ENCODE measurements at places on chromosomes 5 and 9. TPM values are rescaled to one million over a fixed set of nuclear protein-coding genes. Genes with fewer than 3 reads are reported as not detected.

- peaks cover 3% of the 10 kb centered on the region for H3K27me3 ChIP-seq
- no peak overlapping the region for H3K27ac ChIP-seq
- no peak for DNase-seq
Measured at GRCh38 chr9:16413509-16414016, 456.9 kb downstream of the BNC2 start.

DNA sequence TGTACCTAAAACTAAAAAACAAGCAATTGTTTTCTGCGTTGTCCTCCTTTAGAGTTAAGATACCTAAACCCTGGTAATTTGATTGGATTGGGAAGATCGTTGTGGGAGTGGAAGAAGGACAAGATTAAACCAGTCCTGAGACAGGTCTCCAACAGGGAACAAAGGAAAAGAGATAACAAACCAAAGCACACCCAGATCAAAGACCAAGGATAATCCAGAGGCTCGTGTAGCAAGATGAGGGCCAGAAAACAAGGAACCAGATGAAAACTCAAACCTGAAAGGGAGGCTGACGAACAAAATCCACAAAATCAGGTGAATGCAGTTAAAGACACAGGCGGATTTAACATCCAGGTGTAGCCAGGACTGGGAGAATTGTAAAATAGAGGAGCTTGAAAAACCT lies 618.1 kb downstream of the SLCO4C1 start:
- H3K27me3 ChIP-seq: no peaks in the 10 kb centered on the region
- H3K4me1 ChIP-seq: no peaks in the 10 kb centered on the region
- H3K36me3 ChIP-seq: no peaks in the 10 kb centered on the region
- H3K4me3 ChIP-seq: no peak overlapping the region
- no peak for DNase-seq
- H3K27ac ChIP-seq: no peak overlapping the region

DNA sequence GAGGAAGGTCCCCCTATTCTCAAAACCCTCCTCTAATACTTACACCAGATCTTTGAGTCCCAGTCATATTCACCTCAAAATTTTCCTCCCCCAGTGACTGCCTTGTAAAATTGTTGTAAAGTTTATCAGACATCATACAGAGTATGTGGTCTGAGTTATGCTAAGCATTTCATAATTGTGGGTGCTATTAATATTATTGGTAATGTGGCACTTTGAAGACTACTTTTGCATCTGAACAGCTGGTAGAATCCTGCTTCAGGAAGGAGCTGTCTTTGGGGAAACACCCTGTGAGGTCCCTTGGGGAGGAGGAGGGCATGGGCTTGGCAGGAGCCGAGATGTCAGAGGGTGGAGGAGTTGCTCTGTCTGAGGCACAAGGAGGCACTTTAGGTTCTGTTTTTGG lies 164.9 kb upstream of the ZNF618 start:
- H3K27ac ChIP-seq: no peak overlapping the region
- no peak overlapping the region for H3K4me3 ChIP-seq
- H3K4me1 ChIP-seq: peaks cover 2% of the 10 kb centered on the region
- no peaks in the 10 kb centered on the region for H3K36me3 ChIP-seq
- H3K27me3 ChIP-seq: peaks cover 17% of the 10 kb centered on the region

DNA sequence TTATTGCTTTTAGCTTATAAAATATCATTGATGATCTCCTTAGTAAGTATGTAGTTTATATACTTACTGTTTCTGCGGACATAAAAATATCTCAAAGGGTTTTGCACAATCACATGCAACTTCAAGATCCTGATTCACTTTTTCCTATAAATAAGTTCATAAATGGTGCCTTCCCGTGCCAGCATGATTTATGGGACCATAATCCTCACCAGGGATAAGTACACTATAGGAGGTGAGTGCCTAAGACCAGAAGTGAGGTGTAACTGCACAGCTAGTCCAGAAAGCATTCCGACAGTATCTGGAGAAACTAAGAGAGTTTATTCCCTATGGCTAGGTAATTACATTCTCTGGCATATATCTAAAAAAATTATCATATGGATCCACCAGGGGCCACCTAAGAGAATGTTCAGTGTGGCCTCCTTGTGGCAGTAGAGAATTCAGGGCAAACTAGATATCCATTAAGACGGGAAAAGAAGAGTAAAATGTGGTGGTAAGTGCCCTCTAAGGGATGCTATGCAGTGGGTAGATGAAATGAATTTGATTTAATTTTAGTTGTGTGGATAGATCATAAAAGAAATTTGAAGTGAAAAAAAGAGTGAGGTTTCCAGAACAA lies 402.5 kb upstream of the SLC24A2 start:
- peaks cover 3% of the 10 kb centered on the region for H3K4me1 ChIP-seq
- peaks cover 42% of the 10 kb centered on the region for H3K36me3 ChIP-seq
- H3K27me3 ChIP-seq: peaks cover 4% of the 10 kb centered on the region
- H3K27ac ChIP-seq: no peak overlapping the region

DNA sequence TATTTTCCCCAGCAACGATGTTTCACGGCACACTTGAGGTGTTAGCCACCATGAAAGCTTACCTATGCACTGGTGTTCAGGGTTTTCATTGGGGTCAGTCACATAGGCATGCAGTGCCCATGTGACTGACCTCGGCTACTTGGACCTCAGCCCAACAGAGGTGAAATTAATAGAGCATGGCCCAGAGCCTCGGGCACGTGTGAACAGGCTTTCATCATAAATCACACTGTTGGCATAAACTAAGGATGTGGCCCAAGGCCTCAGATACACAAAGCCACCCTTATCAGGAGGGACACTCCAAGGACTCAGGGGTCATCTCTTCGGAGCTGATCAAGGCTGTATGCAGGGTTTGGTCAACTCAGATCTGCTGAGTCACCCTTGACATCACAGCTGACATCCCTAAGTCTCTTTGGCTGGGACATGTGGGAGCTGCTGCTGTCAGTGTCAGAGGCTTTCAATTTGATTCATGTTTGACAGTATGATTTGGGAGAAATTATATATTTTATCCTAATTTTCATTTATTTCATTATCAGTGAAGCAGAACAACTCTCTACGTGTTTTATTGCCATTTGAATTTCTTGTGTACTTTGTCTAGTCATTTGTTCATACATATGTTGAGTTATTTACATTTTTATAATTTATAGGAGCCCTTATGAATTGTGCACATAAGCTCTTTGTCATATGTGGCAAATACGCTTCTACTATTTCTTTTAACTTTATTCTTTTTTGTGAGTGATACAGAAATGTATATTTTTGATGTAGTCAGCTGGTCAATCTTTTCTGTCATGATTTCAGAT lies 59.7 kb upstream of the ANKRD33B start:
- peaks cover 2% of the 10 kb centered on the region for H3K27me3 ChIP-seq
- DNase-seq: no peak
- H3K4me1 ChIP-seq: no peaks in the 10 kb centered on the region

MPDZ gene
- total RNA-seq: not detected

- H3K36me3 ChIP-seq: no peaks in the 10 kb centered on the region
- no peak for DNase-seq
- peaks cover 4% of the 10 kb centered on the region for H3K27me3 ChIP-seq
- no peak overlapping the region for H3K27ac ChIP-seq
Measured at GRCh38 chr5:58622936-58623871, 40.3 kb downstream of the RAB3C start.

DNA sequence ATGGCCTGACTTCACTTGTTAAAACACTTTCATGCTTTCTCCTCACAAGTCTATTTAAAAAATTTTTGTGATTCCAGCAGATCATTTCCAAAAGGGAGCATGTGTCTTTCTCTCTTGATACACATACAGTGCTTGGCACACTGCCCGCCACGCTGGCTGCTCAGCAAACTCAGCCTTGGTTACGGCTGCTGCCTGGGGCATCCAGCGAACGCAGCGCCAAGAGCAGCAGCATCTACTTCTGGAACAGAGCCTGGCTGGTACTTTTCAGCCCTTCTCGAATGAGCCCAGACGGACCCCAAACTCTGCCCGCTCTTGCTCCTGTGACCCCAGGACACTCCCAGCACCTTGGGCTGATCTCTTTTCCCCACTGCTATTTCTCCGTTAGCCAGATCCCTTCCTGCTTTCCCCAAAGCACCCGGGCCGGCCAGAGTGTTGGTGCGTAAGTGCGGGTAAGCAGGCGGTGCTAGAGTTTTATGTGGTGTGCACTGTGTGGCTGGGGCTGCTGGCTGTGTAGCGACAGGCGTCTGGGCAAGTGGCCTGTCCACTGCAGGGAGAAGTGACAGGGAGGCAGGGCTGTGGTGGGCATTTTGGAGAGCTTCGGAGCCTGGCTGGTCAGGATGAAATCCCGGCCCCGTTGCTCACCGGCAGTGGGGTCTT lies 73.2 kb downstream of the SH3PXD2B start:
- peaks cover 4% of the 10 kb centered on the region for H3K27me3 ChIP-seq
- no peaks in the 10 kb centered on the region for H3K36me3 ChIP-seq
- no peak overlapping the region for H3K27ac ChIP-seq
- peaks cover 7% of the 10 kb centered on the region for H3K4me1 ChIP-seq
- no peak for DNase-seq

- no peaks in the 10 kb centered on the region for H3K27me3 ChIP-seq
- H3K36me3 ChIP-seq: no peaks in the 10 kb centered on the region
- no peak overlapping the region for H3K27ac ChIP-seq
- H3K4me3 ChIP-seq: no peak overlapping the region
- DNase-seq: no peak
Measured at GRCh38 chr9:31168161-31168560, 1216.3 kb upstream of the ACO1 start.

DNA sequence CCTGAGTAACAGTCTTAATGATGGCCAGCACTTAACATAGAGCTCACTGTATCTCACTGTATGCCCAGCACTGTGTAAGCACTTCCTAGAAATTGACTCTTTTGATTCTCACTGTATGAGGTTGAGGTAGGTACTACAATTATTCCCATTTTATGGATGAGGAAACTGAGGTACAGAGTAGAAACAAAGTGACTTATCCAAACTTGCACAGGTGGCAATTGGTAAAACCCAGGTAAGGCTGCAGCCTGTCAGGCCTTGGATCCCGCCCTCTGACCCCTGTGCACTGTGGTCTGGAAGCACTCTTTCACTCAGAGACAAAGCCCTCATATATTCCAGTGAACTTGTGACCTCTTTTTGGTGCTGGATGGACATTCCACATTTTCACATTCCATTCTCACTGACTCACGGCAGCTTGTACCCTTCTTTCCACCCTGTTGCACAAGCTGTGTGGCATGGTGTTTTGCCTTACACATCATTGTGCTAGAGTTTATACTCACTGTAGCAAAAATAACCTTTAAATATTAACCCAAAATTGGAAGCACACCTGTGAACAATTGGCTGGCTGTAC lies 21.7 kb downstream of the ANKRD55 start:
- H3K36me3 ChIP-seq: no peaks in the 10 kb centered on the region
- H3K4me1 ChIP-seq: no peaks in the 10 kb centered on the region
- H3K4me3 ChIP-seq: no peak overlapping the region
- H3K27ac ChIP-seq: no peak overlapping the region
- no peak for DNase-seq
- H3K27me3 ChIP-seq: peaks cover 2% of the 10 kb centered on the region

- H3K4me1 ChIP-seq: peaks cover 31% of the 10 kb centered on the region
- no peaks in the 10 kb centered on the region for H3K27me3 ChIP-seq
- peak overlapping the region; percentile 32 for H3K27ac ChIP-seq
- H3K36me3 ChIP-seq: peaks cover 17% of the 10 kb centered on the region
- DNase-seq: peak; percentile 46
Measured at GRCh38 chr9:127938298-127938690, 640 bp upstream of the DPM2 start.

- no peak for DNase-seq
- no peak overlapping the region for H3K27ac ChIP-seq
- no peak overlapping the region for H3K4me3 ChIP-seq
- no peaks in the 10 kb centered on the region for H3K36me3 ChIP-seq
Measured at GRCh38 chr5:18052569-18052968, 418.3 kb downstream of the TAF11L14 start.

GRCh38 chr5:73942783-73943182 lies 316.8 kb downstream of the ARHGEF28 start:
- H3K27ac ChIP-seq: no peak overlapping the region
- no peak overlapping the region for H3K4me3 ChIP-seq
- DNase-seq: no peak
- H3K36me3 ChIP-seq: no peaks in the 10 kb centered on the region
- H3K27me3 ChIP-seq: peaks cover 5% of the 10 kb centered on the region

PAPPA gene
- total RNA-seq: not detected
